ENCODE measurements at places on chromosomes 5 and 9.

GRCh38 chr9:84688956-84689355 is 19.4 kb downstream of the NTRK2 start:
- DNase-seq = no peak

- no peak for DNase-seq
Measured at GRCh38 chr5:142722896-142723295, 37.0 kb upstream of the FGF1 start.

DNA sequence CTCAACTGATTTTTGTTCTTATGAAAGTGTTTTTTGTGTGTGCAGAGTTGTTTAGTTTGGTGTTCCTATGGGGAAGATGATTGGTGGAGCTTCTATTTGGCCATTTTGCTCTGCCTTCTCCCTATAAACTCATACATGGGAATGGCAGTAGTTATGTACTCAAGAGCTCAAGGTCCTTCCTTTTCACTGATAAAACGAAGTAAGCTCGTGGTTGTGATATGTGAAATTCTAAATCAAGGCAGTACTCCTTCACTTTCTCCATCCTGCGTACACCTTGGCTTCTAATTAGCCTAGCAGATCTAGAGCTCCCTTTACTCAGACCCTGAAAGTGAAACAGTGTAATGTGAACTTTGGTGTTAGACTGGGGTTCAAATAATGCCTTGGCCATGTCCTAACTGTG is 159.3 kb upstream of the TNC start:
- no peak for DNase-seq

DNA sequence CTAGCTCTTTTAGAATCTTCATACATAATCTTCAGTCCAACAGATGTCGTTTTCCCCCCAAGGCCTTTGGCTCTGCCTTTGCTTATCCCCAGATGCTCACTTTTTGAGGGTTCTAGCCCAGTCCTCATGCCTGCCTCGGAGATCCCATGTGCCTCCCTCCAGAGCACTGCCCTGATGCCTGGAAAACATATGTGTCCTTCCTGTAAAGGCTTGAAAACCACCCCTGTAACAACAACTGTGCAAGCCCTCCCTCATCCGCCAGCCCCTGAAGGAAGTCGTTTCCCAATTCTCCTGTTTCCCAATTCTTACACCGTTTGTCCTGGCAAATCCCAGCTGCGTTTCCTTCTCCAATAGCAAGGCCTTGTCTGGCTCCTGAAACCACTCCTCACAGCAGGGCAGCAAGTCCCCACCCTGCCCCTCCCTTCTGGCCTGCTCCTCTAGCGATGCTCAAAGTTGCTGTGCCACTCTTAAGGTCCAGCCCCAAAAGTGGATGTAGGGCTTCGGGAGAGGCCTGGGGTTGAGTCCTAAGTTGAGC is 52.2 kb downstream of the SLC36A1 start:
- no peak for DNase-seq

DNA sequence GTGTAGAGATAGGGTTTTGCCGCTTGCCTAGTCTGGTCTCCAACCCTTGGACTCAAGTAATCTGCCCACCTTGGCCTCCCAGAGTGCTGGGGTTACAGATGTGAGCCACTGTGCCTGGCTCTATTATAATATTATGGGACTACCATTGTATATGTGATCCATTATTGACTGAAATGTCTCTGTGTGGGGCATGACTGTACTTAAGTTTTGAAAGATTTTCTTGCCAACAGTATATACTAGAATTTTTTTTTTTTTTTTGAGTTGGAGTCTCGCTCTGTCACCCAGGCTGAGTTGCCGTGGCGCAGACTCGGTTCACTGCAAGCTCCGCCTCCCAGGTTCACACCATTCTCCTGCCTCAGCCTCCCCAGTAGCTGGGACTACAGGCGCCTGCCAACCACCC is 17.8 kb downstream of the SPIN1 start:
- DNase-seq = no peak

GRCh38 chr5:98398465-98398864 is 375.0 kb upstream of the RGMB start:
- no peak for DNase-seq

DNA sequence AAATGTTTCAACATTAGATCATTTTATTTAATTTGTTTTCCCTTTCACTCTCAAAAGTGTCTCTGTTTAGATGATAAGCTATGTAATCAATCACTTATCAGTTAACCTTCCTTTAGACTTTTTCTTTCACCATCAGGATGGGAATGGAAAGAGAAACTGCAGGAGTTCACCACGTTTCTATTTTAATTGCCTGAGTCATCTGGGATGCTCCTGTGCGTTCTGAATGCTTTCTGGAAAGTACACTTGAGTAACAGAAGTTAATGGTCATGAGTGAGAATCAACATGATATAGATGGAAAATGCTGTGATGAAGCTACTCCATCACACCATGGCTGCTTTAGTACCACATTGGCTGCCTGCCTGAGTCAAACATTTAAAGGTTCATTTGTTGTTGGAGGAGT is 783.3 kb upstream of the CDH9 start:
- no peak for DNase-seq

- DNase-seq = no peak
Measured at GRCh38 chr5:127337876-127338275, 47.3 kb downstream of the MEGF10 start.

- DNase-seq = no peak
Measured at GRCh38 chr9:7369384-7369821, 430.2 kb downstream of the DMAC1 start.

DNA sequence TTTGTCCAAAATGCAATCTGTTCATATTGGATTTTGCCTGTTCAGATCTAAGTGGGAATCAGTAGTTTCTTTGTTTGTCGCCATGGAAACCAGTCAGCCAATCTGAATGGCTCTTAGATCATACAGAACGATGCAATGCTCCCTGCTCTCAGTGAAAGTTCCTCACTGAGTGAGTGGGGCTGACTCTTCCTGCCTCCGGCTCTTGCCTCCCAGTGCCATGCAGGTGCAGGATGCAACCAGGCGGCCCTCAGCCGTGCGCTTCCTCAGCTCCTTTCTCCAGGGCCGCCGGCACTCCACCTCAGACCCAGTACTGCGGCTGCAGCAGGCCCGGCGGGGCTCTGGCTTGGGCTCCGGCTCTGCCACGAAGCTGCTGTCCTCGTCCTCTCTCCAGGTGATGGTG is at the start of gene PTPDC1:
PTPDC1 (plus strand) TSS at position 151 of the 400 bp plus-strand sequence; CDS start at position 218, 67 bp downstream.
- no peak for DNase-seq

DNA sequence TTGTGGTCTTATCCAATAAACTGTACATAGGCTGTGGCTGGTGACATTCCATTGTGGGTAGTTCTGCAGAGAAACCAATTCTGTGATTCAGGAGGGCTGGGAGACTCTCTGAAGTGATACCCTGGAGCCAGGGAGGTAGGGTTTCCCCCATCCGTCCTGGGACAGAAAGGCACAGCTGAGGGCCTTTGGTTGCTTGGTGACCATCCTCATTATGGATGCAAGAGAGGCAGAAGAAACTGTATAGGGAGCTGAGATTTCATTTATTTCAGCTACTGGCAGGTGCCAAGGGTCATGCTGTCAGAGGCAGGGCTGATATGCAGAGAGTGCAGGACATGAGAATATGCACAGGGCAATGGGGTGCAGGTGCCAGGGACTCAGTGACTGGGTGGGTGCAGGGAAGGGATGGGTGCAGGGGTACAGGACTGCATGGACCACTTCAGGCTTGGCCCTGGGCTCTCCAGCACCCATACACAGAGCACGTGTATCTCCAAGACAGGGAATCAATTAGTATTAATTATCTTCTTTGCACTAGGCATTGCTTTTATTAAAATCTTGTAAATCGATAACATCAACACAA is 236.5 kb downstream of the ICE1 start:
- no peak for DNase-seq

DNA sequence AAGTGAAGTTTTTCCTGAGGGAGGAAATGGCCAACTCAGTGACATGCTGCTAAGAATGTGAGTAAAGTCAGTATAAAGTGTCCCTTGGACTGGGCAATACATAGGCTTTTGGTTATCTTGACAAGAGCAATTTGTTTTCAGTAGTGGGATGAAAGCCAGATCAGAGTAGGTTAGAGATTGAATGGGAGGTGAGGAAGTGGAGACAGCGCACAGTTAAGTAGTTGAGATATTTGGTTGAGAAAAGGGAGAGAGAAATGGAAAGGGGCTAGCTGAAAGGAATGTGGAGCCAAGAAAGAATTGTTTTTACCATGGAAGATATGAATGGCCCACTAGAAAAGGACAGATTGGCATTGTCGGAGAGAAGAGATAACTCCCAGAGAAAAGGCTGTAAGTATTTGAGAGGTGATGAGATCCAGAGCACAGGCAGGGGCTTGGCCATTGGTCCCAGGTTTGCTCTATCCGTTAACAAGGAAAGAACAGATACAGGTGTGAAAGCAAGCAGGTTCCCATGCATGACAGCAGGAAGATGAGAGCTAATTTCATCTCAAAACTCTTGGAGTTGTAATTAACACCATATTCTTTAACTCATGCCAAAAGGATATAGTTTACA is 392.0 kb downstream of the NR2F1-AS1 start:
- DNase-seq = no peak
